ENCODE measurements at places on chromosomes 11 and 22. TPM values are rescaled to one million over a fixed set of nuclear protein-coding genes. Genes with fewer than 3 reads are reported as not detected.

DNA sequence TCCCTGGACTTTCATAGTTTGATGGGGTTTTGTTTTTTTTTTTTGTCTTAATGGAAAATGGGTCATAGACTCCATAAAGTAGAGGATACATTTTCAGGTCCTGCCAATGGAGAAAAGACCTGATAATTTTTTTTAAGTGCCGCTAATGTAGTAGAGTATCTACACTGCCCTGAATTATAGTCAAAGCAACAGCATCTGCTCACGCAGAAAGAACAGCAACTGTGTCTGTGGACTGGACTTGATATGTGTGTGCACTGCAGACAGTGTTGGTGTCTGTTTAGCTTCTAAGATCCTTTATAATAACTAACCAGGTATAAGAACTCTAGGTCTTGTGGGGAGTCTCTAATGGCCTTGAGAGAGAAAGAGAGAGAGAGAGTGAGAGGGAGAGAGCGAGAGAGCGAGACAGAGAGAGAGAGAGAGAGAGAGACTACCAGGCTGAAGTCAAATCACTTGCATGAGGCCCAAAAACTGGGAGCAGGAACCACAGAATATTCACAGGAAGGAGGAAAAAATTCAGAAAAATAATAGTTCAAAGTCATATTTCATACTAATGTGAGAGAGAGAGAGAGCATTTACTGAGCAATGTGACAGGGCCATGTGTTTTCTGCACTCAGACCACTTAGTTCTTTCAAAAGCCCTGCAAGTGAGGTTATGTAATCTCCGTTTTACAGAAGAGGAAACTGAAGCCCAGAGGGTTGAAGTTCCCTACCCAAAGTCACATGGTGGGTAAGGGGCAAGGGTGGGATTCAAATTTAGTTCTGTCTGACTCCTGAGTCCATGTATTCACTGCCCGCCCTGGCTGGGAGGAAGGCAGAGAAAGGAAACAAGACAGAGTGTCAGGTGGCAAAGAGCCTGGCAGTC lies 8.6 kb upstream of the MIAT start:
- H3K27me3 ChIP-seq, result no peaks in the 10 kb centered on the region
- no peak overlapping the region for H3K4me3 ChIP-seq
- DNase-seq, result no peak
- peak overlapping the region; percentile 2 for H3K27ac ChIP-seq
- peaks cover 55% of the 10 kb centered on the region for H3K4me1 ChIP-seq

DNA sequence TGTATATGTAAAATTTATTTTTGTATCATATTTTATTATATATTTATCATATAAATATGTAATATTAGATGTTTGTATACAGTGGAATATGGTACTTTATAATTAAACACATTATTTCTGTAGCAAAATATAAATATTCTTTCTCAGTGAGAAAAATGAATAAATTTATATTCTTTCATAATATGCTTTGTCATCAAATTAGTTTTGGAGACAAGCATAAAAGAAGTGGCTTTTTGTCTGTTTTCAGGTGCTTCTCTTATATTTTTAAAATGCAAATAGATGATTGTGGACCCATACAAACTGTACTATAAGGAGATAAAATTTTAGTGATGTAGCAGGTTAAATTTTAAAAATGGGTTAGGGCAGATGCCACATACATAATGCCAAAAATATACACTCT lies 222.4 kb upstream of the CNTN5 start:
- H3K27me3 ChIP-seq, result no peaks in the 10 kb centered on the region
- no peak overlapping the region for H3K4me3 ChIP-seq
- no peaks in the 10 kb centered on the region for H3K36me3 ChIP-seq
- no peaks in the 10 kb centered on the region for H3K4me1 ChIP-seq
- DNase-seq, result no peak
- H3K27ac ChIP-seq, result no peak overlapping the region

DNA sequence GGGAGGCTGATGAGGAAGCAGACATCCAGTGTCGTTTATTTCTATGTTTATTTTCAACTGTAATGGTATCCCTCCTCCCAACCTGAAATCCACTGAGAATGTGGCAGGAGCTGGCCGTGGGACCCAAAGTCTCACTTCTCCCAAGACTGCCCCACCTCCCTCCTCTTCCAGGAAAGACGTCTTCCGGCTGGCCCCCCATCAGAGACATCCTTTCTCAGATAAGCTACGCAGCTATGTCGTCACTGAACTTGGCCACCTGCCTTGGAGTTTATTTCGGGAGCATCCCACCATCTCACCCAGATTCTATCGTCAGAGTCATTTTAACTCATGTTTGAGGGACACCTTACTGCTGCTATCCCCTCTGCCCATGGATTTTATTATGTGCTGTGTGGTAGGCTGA lies 13.9 kb downstream of the TMEM184B start:
- peaks cover 11% of the 10 kb centered on the region for H3K4me1 ChIP-seq
- no peak overlapping the region for H3K4me3 ChIP-seq
- H3K27me3 ChIP-seq, result no peaks in the 10 kb centered on the region
- no peak overlapping the region for H3K27ac ChIP-seq
- no peak for DNase-seq

GRCh38 chr11:19597876-19598275 lies 114.8 kb upstream of the NAV2 start:
- DNase-seq, result no peak
- peaks cover 11% of the 10 kb centered on the region for H3K27me3 ChIP-seq
- H3K36me3 ChIP-seq, result no peaks in the 10 kb centered on the region
- no peak overlapping the region for H3K27ac ChIP-seq
- no peaks in the 10 kb centered on the region for H3K4me1 ChIP-seq

- peak; percentile 38 for DNase-seq
- peaks cover 7% of the 10 kb centered on the region for H3K27me3 ChIP-seq
- H3K36me3 ChIP-seq, result no peaks in the 10 kb centered on the region
- no peak overlapping the region for H3K4me3 ChIP-seq
- no peaks in the 10 kb centered on the region for H3K4me1 ChIP-seq
Measured at GRCh38 chr11:117597071-117597470, 199.9 kb downstream of the DSCAML1 start.

GRCh38 chr11:122676638-122677037 lies 21.1 kb downstream of the UBASH3B start:
- peak overlapping the region; percentile 73 for H3K27ac ChIP-seq
- no peaks in the 10 kb centered on the region for H3K27me3 ChIP-seq
- peaks cover 56% of the 10 kb centered on the region for H3K4me1 ChIP-seq
- H3K4me3 ChIP-seq, result peak overlapping the region; percentile 6
- H3K36me3 ChIP-seq, result peaks cover 10% of the 10 kb centered on the region

DNA sequence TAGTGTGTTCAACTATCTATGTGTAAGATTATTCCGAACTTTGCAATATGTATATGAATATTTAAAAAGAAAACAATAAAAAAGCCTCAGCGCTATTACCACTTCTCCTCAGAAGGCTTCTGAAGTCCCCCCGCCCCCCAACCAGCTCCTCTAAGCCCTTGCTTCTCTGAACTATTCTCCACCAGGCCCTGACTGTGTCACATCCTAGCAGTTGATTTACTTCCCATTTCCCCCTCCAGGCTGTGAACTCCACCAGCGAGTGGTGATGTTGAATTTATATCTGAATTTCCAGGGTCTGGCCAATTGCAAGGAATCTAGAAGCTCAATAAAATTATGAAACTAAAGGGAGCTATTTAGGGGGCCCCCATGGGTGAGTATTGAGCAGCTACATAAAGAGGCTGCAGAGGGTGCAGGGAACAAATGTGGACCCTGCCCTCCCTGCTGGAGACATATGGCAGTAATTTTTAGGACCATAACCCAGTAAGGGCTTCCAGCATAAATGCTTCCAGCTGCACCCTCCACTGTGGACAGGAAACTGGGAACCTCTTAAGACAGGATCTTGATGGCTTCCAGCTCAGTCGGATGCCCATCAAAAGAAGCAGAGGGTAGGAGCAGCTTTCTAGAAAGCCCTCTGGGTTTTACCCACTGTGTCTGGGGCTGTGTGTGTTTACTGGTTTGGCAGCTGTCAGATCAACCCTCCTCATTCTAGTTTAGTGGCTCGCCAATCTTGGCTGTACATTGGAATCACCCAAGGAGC lies 81.4 kb downstream of the TIMP3 start:
- no peak overlapping the region for H3K27ac ChIP-seq
- H3K36me3 ChIP-seq, result no peaks in the 10 kb centered on the region
- H3K4me1 ChIP-seq, result peaks cover 10% of the 10 kb centered on the region
- H3K4me3 ChIP-seq, result no peak overlapping the region
- DNase-seq, result no peak

Gene CNGA4
- total RNA-seq, result 0.10 TPM

Gene AMBRA1
- total RNA-seq, result 27.2 TPM

Data from activated naive CD8-positive, alpha-beta T cell treated with anti-CD3 and anti-CD28 coated beads for 36 hours (primary cell).